ENCODE measurements at places on chromosomes 2 and 18.

- DNase-seq: no peak
Measured at GRCh38 chr2:112658839-112659667, 13.3 kb downstream of the SLC20A1 start.

- no peak for DNase-seq
Measured at GRCh38 chr18:31058897-31059296, 16.4 kb upstream of the DSC3 start.

GRCh38 chr2:21422050-21422449, 298.3 kb downstream of the TDRD15 start:
- DNase-seq: no peak

DNA sequence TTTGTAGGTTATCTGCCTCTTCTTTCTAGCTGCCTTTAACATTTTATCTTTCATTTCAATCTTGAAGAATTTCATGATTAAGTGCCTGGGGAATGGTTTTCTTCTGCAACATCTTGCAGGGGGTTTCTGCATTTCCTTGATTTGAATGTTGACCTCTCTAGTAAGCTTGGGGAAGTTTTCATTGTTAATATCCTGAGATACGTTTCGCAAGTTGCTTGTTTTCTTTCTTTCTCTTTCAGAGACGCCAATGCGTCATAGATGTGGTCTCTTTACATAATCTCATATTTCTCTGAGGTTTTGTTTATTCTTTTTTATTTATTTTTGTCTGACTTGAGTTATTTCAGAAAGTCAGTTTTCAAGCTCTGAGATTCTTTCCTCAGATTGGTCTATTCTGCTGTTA, 225.7 kb downstream of the XIRP2 start:
- DNase-seq: no peak

- no peak for DNase-seq
Measured at GRCh38 chr18:54957996-54958395, 1.3 kb downstream of the CCDC68 start.
